ENCODE measurements at places on chromosomes 3 and 15.

DNA sequence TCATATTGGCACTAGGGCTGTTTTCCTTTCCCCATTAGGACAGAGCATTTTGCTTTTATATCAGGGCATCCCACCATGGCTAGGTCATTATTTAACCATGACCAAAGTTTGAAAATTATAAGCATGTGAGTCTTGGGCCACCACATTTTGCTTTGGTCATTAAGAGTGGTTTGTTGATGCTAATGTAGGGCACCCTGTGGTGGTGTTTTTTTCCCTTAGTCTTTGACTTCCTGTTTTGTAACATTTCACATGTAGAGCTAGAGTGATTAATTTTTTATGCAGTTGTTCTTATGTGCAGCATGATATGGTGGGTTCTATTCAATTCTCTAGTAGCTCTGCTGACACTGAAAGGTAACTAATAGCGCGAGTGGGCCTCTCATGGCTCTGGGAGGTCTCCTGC, 249.6 kb upstream of the ROBO1 start:
- no peak for DNase-seq

- no peak for DNase-seq
Measured at GRCh38 chr15:61654002-61654740, 406.1 kb downstream of the VPS13C start.

DNA sequence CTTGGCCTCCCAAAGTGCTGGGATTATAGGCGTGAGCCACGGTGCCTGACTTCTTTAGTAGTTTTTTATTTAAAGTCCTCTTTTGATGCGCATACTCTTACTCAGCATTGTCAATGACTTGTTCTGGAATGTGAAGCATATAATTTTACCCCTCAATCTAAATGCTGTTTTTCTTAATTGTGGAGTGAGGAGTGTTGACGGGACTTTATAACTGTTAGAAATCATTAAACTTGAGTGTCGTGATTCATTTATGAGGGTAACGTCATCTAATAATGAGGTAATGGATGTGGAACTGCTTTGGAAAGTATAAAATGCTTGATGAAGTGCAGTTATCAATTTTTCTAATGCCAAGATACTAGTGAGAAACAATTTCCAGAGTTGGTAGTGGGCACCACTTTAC, 48.3 kb downstream of the PLS1 start:
- no peak for DNase-seq

DNA sequence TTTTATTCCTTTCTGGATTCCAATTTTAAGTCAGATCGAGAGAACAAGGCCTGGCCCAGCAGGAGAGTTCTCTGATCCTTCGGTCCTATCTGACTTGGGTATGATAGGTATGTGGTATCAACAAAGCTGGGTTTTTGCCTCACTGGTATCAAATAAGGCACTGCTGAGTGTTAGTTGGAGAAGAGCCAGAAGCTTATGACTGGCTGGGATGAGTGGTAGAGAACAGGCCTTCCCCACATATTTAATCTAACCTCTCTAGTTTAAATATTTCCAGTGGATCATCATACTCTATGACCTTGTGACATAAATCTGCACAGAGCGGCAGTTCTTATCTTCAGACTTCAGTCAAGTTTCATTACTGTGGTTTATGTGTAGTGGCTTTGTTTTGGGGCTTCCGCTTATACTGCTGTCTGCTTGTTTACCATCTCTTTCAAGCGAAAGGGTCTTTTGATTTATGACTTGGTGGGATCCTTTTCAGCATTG, 164.5 kb downstream of the PTPRG start:
- no peak for DNase-seq
